ENCODE measurements at places on chromosomes 12 and 14.

GRCh38 chr12:31822761-31823160, 93.9 kb upstream of the AMN1 start:
- DNase-seq = no peak

GRCh38 chr12:32497864-32498263, 98.5 kb downstream of the FGD4 start:
- no peak for DNase-seq

GRCh38 chr14:102629011-102629444, 36.6 kb downstream of the RCOR1 start:
- DNase-seq = no peak

GRCh38 chr12:100940503-100940902, 145.9 kb downstream of the ANO4 start:
- no peak for DNase-seq

- no peak for DNase-seq
Measured at GRCh38 chr12:118685983-118686607, 295.2 kb upstream of the SRRM4 start.

DNA sequence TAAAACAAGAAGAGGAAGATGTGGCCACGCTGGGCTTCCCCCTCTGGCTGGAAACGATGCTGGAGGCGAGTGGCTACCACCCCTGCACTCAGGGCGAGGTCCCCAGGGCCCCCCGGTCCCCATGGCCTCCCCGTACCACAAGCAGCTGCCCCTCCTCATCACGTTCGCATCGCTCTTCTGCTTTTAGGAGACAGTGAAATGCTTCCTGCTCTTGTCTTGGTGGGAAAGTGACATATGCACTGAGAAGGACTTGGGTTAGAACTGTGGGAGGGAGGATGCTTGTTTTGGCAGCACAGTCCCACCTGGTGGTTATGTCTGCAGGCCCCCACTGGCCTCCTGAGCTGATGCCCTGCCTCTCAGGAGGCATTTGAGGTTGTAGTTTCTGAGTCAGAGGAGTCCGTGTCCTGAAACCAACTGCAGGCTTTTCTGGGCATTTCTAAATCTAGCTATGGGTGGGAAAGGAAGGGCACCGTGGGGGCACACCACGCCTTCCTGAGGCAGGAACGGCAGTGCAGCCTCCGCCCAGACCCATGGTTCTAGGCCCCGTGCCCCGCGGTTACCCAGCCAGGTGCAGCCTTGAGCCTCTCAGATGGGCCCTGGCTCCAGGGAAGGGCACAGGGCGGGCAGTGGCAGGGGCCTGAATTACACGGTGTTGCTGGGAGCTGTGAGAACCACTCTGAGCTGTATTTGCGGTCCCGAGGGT, 139.3 kb downstream of the ADGRD1 start:
- no peak for DNase-seq

GRCh38 chr12:94416613-94417012, 43.1 kb downstream of the CEP83 start:
- DNase-seq = no peak

- DNase-seq = no peak
Measured at GRCh38 chr12:92021666-92022035, 124.0 kb downstream of the BTG1 start.

GRCh38 chr12:128682548-128683275, 141.0 kb downstream of the SLC15A4 start:
- no peak for DNase-seq

DNA sequence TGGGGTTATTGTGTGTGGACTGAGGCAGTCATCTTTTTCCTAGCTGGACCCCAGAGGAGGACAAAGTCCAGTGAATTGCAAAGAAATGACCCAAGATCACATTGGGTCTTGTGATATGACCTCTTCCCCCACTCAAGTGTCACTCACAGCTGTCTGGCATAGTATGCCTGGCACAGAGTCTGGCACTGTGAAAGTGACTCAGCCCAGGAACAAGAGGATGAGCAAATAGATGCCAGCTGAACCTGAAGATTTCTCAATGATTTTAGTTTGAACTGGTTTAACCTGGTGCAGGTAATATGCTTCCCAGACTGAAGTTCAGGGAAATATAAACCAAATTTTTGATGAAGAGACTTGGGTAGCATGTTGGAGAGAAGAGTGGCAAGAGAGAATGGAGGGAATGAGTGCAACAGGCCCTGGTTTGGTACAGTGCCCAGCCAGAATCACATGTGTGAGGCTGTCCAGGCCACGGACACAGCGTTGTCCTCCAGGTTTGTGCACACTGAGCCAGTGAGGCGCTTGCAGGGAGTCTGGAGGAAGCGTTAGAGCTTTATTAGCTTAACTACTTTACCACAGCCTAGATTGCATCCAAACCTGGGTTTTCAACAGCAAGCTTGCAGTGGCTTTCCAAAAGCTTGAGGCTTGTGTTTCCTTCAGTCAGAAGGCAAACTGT, 332.9 kb downstream of the NUAK1 start:
- DNase-seq = no peak

DNA sequence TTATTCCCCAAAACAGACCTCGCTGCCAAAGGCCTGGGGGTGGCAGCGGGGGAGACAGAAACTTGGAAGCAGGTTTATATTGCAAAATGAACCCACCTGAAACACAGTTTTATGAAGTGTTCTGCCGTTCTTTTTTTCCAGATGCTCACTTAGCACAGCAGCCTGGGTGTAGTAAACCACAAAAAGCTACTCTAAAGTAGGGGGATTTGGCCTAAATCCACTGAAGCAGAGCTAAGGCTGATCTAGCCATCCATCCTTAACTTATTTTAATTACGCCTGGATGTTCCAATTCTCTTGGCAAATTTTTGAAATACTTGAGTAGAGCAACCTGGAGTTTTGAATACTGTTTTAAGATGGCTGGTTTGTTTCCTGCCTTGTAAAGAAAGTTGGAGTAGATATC, 121.2 kb downstream of the GPR135 start:
- DNase-seq = no peak

GRCh38 chr14:102140027-102140749, 491 bp downstream of the WDR20 start:
- no peak for DNase-seq

DNA sequence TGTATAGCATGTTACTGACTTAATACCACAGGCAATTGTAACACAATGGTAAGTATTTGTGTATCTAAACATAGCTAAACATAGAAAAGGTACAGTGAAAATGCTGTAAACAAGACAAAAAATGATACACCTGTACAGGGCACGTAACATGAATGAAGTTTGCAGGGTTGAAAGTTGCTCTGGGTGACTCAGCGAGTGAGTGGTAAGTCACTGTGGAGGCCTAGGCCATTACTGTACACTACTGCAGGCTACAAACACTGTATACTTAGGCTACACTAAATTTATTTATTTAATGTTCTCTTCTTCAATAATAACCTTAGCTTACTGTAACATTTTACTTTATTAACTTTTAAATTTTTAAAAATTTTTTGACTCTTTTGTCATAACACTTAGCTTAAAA, 158.4 kb downstream of the IPO8 start:
- DNase-seq = no peak

DNA sequence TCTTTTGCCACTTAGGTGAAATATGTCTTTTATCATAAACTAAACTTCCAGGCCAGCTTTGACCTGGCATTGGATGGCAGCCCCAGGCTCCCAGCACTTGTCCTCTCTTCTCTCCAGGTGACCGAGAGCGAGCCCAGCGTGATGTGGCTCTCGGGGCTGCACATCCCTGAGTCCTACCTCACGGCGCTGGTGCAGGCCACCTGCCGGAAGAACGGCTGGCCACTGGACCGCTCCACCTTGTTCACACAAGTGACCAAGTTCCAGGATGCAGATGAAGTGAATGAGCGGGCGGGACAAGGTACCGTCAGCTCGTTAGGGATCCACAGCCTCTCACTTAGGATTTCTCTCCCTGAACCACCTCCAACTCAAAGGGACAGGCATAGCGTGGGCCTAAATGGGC, 39.4 kb downstream of the CCDC92 start:
- DNase-seq = no peak

GRCh38 chr14:69152181-69152901, 578 bp downstream of the DCAF5 start:
- peak; percentile 51 for DNase-seq

DNA sequence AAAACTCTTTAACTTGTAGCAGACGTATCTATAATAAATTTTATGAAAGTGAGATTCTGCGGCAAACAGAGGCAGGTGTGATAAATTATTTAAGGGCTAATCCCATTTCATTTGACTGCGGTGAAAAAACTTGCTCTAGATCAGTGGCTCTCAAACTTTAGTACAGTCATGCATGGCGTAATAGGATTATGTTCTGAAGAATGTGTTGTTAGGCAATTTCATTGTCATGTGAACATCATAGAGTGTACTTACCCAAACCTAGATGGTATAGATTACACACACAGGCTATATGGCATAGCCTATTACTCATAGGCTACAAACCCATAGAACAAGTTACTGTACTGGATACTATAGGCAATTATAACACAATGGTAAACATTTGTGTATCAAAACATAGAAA, 83.7 kb downstream of the HEATR5A start:
- DNase-seq = peak; percentile 44

- no peak for DNase-seq
Measured at GRCh38 chr12:108697905-108698304, 33.4 kb downstream of the CORO1C start.

Data from fibroblast of upper back skin (primary cell).